ENCODE measurements at places on chromosomes 16 and 17.
A peak's percentile ranks its signal among the peaks of the same experiment; 100 is the strongest.

GRCh38 chr17:37490638-37491614, 1.2 kb downstream of the DUSP14 start:
- DNase-seq: peak; percentile 88

DNA sequence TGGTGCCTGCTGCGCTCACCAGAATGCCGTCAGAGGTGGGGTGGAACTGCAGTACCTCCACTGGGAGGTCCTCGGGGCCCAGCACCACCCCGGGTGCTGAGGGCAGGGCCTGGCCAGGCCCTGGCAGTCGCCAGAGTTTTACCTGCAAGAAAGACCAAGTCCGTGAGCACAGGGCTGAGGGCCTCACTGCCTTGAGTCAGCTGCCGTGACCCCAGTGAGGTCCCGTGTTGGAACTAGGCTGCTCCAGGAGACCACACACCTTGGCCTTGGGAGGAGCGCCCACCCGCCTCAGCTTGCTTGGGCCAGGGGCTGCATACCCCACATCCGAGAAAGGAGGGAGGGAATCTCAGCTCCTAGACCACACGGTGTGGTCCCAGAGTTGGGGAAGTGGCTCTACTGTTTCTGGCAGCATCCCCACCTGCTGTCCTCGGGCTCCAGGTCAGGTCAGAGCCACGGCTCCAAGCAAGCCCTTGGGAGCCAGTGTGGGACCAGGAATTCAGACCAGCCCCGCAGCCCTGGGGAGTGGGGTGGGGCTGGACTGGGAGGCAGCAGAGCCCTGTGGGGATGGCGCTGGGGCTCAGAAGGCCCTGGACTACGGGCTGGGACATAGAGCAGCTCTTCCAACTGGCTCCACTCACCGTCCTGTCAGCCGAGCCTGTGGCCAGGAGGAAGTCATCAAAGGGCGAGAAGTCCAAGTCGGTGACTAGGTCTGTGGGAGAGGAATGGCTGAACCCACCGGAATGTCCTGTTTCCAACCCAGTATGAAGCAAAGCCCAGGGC, 8.7 kb downstream of the CORO7 start:
- DNase-seq: no peak

- no peak for DNase-seq
These were observed 5.4 kb downstream of the GSE1 start for GRCh38 chr16:85618521-85618920.

GRCh38 chr17:73643001-73643851, 1.0 kb downstream of the SDK2 start:
- no peak for DNase-seq

- DNase-seq: no peak
These were observed 18.9 kb downstream of the METTL9 start for GRCh38 chr16:21618281-21618680.

GRCh38 chr16:87138316-87138715, 178.9 kb downstream of the C16orf95 start:
- no peak for DNase-seq

DNA sequence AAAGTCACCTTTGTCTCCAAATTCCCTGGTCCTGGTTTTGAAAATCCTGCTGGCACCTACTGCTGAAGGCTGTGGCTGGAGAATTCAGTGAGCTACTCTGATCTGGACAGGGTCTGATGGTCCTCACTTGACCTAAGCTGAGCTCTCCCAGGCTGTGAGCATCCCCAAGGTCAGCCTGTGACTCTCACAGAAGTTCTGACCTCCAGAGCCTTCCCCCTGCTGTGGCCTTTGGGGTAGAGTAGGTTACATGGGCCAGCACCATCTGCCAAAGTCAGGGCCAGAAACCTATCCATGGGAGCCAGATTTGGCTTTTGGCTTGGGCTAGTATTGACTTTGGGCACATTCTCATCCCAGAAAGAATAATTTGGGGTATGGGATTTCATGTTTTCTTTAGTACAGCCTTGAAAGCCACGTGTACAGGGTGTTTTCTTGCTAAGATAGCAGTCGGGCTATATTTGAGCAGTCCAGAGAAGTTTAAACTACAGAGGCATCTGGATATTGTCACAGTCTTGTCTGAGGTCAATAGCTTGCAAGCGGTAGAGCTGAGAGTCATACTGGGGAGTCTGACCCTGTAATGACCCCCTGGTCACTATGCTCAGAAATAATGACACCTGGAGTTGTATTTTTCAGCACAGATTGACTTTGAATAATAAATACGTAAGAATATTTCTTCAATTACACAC, 6.2 kb upstream of the AGRP start:
- DNase-seq: no peak
